Cerebellum (tissue), 4 donors: ENCODE measurements at places on chromosomes 7 and 10. TPM values are rescaled to one million over a fixed set of nuclear protein-coding genes. Genes with fewer than 3 reads are reported as not detected.
A peak's percentile ranks its signal among the peaks of the same experiment; 100 is the strongest.

Gene ADARB2
- total RNA-seq = 8.2 TPM

Gene ZNF804B
- 3.7 TPM for total RNA-seq

Gene LRMDA
- 0.91 TPM for total RNA-seq

Gene PAPOLB
- 3.9 TPM for total RNA-seq

Gene GPR146
- 2.7 TPM for total RNA-seq

Gene MCM10
- total RNA-seq = 6.4 TPM

Gene LAMTOR4
- 20.7 TPM for total RNA-seq

Gene PRRT4
- total RNA-seq = 6.5 TPM

Gene HACD1
- 16.2 TPM for total RNA-seq

Gene CHN2
- 36.4 TPM for total RNA-seq

Gene CPN1
- total RNA-seq = not detected

Gene TET1
- total RNA-seq = 41.6 TPM

Gene SFTPA1
- 4.4 TPM for total RNA-seq

Gene UNCX
- total RNA-seq = 15.5 TPM

Gene HTR5A
- 2.1 TPM for total RNA-seq

Gene GLI3
- total RNA-seq = 11.6 TPM

Gene SPDYE6
- not detected for total RNA-seq

Gene FKBP6
- total RNA-seq = not detected

Gene GOT1
- total RNA-seq = 23.4 TPM

DNA sequence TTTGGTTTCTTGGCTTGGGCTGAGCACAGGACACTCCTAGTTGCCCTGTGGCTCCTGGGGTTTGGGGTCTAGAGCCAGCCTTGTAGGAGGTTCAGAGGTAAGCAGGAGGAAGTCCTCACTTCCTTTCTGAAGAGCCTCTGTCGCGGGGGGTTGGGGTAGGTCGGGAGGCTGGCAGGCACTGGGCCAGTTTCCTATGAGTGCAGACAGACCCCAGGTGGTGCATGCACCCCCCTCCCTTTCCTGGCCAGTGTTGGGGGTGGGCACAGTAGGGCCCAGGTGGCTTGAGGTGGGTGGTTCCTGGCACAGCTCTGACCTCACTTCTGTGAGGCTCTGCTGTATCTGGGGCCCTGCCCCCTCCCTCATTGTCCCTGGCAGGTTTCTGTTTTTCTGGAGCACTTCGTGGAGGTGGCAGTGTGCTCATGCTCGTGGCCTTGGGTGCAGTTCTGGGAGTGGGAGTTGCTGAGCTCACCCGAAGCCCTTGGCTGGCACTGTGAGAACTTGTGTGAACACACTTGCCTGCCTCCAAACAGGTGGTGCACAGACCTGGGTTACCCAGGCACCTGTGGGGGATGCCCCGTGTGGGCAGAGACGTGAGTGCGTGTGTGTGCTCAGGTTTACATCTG lies 1.8 kb downstream of the PALD1 start:
- no peak for DNase-seq

DNA sequence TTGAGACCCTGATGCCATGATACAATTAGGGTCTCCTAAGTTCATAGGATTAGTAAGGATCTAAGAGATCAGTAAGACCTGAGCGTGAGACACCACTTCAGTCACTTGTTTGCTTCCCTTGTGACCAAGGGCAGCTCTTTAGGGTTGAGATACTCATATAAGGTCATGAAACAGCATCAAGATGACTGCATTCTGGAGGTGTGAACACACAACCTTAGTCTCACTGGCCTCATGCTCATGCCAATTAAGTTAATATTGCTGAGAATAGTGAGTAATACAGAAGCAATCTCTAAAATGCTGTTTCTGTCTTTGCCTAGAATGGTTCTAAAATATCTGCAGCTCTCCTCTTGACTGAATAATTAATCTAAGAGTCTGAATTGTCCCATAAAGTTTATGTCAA lies 39.6 kb upstream of the KLHL7 start:
- no peak for DNase-seq

DNA sequence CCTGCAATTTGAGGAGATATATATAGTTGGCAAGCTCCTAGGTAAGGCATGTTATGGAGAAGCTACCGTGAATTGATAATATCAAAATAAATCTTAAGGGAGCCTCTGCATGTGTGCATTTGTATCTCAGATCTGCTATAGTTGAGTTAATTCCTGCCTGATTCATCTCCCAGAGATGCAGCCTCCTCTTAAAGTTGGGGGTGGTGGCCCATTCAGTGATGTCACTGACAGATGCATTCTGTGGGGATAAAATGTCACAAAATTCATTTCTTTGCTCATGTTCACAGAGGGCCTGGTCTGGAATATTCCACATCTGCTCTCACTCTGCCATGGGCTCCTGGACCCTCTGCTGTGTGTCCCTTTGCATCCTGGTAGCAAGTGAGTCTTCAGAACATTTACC lies 185.8 kb upstream of the PRSS1 start:
- DNase-seq = no peak

GRCh38 chr10:90023950-90024349 lies 322.6 kb downstream of the KIF20B start:
- DNase-seq = no peak

DNA sequence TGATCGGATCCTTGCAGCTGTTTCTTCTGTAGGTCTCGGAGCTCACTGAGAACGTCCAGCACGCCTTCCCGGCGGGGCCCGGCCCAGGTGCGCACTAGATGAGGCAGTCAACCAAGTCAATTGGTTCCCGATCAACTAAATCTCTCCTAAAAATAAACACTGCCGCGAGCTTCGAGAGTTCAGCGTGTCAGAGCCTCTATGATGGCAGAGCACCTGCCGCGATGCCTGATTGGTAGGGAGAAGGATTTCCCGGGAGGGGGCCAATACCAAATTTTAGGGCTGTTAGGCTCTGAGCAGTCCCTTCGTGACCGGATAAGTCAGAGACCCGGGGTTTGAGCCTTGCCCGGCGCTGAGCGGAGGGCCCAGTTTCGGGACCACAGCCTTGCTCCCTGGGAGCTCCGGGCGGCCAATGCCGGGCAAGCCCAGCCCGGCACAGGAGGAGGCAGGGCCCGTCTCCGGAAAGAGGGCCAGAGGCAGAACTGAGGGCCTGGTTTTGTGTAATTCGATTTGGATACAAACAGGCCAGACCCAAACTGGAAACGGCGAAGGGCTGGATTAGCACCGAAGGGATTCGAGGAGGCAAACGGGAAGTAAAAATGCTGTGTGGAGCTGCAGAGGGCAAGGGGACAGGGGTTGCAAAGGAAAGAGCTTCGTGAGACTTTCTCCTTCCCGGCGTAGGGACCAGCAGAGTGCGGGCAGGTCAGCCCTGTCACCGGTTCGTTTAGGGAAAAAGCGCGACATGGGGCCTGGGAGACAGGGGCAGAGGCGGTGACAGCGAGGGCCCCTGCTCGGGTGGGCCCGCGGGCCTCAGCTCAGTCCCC lies 569 bp downstream of the SLC26A5 start:
- peak; percentile 19 for DNase-seq

DNA sequence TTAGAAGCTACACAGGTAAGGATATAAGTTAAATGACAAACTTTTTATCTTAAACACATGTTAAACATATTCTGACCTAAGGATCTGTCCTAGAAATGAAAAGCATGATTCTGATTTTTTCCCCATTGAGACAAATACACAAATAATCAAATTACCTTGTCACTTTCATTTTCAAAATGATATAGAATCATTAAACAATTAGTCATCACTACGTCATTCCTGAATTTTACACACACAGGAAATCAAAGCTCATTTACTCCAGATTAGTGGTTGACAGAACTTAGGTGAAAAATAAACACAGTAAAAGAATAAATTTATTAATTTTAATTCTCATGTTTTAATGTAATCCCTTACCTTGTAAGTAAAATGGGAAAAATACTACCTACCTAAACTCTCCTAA lies 89.0 kb downstream of the AASS start:
- DNase-seq = no peak

- DNase-seq = no peak
Observed at GRCh38 chr7:939843-940242, 14.6 kb downstream of the ADAP1 start.

DNA sequence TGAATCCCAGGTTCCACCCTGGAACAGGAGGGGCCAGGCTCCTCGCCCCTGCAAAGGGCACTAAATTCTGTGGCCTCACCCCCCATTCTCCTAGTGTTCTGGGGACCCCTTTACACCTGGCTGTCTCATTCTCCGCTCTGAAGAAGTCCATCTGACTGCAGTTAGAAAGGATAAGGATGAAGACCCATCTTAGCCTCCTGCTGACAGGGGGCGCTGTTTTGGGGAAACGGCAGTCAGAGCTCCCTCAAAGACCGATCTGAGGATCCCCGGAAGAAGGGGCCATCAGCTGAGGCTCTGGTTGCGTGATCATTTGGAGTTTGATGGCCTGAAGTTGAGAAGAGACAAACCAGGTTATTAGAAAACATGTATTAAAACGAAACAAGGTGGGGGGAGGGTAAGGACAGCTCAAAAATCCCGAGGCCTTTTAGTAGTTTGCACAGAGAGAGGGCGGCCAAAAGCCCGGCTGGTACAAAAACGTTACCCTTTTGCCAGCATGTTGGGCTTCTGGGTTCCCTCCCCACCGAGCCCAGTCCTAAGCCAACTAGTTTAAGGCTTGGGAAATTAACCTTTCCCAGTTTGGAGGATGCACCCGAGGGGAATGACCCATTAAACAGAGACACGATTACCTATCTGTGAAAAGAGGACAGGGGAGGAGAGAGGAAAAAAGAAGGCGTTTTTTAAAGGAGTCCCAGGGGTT lies 102.8 kb downstream of the CHN2 start:
- DNase-seq = no peak

DNA sequence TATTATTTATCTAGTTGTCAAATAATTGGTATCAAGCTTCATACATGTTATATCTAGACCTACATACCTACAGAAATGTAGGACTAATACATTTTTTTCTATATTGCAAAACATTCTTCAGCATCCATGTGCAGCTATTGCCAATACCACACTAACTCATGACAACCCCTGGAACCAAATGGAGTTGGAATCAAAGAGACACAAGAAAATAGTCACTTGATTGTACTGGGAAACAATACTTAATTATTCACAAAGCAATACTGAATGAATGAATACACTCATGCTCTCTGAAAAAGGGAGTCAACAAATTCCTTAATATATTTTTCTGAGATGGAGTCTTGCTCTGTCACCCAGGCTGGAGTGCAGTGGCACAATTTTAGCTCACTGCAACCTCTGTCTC lies 10.4 kb upstream of the CFAP43 start:
- DNase-seq = no peak

DNA sequence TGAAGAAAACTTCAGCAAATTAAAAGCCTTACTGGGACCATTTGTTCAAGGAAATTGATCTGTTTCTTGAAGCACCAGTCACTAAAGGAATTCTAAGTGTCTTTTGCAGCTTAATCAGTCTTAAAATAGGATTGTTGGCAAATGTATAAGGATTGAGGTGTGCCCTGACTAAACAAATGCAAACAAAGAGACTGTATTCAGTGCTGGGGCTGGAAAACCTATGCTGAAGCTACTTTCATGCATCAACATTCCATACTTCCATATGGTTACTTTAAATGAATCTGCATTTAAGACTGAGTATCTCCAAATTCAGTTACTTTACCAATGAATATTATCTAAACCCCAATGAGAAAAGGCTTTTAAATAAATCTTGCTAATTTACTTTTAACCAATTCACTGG lies 183.3 kb downstream of the ELAPOR2 start:
- DNase-seq = no peak

GRCh38 chr7:55377162-55377817 lies 12.2 kb downstream of the LANCL2 start:
- DNase-seq = no peak

- DNase-seq = peak; percentile 22
Observed at GRCh38 chr7:20798081-20798693, 11.5 kb upstream of the SP8 start.

GRCh38 chr10:14080795-14081194 lies 249.9 kb downstream of the FRMD4A start:
- no peak for DNase-seq

GRCh38 chr7:7114575-7115291 lies 67.6 kb upstream of the C1GALT1 start:
- no peak for DNase-seq

DNA sequence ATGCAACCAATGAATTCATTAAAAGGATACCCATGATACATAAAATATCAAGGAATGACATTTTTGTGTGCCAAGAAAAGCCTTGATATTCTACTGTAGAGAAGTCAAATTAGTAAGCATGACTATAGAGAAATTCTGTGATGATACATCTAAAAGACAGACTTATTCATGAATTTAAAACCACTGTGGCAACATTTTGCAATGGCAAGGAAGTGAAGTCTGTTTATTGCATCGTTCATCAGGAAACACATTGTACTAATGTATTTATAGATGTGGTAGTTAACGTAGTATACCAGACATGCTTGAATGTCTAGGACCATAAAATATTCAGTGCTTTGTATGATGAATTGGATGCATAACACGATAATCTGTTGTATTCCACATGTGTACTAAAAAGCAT lies 9.3 kb upstream of the CLEC5A start:
- no peak for DNase-seq

DNA sequence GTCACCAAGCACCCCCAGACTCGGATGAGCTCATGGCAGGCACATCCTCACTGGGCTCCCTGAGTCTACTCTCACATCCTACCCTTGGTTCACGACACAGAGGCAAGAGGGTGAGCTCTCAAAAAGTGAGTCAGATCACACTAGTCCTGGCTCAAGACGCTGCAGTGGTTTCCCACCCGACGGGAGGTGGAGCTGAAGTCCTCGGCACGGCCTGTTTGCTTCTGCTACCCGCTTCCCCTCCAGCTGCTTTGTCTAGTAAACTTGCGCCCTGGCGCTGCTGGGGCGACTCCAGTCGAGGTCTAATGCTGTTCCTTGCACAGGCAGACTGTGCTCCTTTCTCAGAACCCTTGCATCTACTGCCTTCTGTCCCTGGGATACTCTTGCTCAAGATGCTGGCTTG lies 13.5 kb upstream of the SFMBT2 start:
- DNase-seq = no peak

GRCh38 chr10:30438021-30438850 lies 4.3 kb downstream of the MAP3K8 start:
- DNase-seq = no peak

- no peak for DNase-seq
Observed at GRCh38 chr7:134622303-134622995, 24.2 kb upstream of the BPGM start.

- DNase-seq = no peak
Observed at GRCh38 chr7:38932509-38933168, 23.6 kb upstream of the VPS41 start.

GRCh38 chr7:4792537-4793126 lies 17.2 kb downstream of the AP5Z1 start:
- no peak for DNase-seq

- DNase-seq = no peak
Observed at GRCh38 chr7:98252425-98253054, 508 bp upstream of the TECPR1 start.

GRCh38 chr7:26658389-26659084 lies 205.9 kb downstream of the SKAP2 start:
- DNase-seq = peak; percentile 38

DNA sequence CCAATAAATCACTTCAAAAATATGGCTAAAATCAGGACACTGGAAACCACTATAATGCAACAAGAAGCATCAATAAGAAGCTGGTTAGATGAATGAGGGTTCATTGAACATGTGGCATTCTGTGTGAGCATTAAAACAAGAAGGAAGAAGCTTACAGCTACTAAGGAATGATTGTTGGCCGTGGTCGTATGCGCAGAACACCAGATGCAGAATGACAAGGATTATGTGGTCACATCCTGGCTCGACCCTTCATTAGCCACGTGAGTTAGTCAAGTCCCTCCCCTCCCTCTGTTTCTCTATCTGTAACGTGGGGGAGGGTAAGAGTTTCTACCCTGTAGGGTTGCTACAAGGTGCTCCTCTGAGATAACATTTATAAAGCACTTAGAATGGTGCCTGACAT lies 174.3 kb downstream of the ADAM12 start:
- no peak for DNase-seq
